CD8-positive, alpha-beta memory T cell (primary cell): ENCODE measurements at places on chromosomes 3 and 15. TPM values are rescaled to one million over a fixed set of nuclear protein-coding genes. Genes with fewer than 3 reads are reported as not detected.

- no peak for DNase-seq
Observed at GRCh38 chr15:87736401-87736800, 520.1 kb downstream of the NTRK3 start.

DNA sequence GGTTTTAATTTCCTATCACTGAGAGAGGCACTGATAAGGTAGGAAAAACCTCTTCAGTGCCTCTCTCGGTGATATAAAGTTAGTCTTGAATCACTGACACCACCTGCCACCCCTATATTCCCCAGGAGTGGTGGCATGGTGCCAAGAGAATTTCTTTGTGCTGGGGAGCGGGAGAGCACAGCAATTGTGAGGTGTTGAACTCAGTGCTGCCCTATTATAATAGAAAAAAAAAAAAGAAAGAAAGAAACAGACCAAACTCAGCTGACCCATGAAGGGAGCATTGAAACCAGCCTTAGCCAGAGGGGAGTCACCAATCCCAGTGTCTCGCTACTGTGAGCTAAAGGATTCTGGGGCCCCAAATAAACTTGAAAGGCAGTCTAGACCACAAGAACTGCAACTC, 201.4 kb upstream of the STT3B start:
- DNase-seq, result no peak

- no peak for DNase-seq
Observed at GRCh38 chr3:160090653-160091052, 102.0 kb downstream of the IL12A start.

NME9 gene
- not detected for total RNA-seq

ULK3 gene
- 60.1 TPM for total RNA-seq

GRCh38 chr15:53165988-53166683, 376.0 kb upstream of the ONECUT1 start:
- no peak for DNase-seq

CFAP20DC gene
- 1.00 TPM for total RNA-seq

SERPINI2 gene
- total RNA-seq, result not detected

GRCh38 chr3:56783644-56784447, 17.9 kb downstream of the ARHGEF3 start:
- DNase-seq, result peak; percentile 85

DNA sequence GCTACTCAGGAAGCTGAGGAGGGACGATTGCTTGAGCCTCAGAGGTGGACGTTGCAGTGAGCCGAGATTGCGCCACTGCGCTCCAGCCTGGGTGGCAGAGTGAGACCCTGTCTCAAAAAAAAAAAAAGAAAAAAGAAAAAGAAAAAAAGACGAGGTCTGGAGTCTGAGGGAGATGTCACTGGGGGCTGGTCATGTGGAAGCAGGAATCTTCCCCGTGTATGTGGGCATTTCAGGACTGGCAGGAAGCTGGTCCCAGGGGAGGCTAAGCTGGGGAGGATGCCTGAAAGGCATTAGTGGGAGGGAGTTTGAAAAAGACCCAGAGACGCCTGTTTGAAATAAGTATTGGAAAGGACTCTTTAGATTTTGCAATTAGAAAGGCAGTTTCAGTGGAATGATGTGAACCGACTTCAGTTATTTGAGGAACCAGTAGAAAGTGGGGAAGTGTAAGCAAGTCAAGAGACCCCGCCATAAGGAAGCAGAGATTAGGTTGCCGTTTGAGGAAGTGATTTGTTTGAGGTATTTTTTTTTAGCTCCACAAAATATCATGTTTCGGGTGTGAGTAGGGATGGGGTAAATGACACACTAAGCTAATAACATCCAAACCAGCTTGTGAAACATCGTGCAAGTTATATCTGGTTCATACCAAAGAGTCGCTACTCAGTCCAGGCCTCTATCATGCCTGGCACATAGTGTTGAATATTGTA, 55.5 kb downstream of the ST6GAL1 start:
- no peak for DNase-seq

- DNase-seq, result no peak
Observed at GRCh38 chr3:187900993-187901755, 155.9 kb upstream of the BCL6 start.

- no peak for DNase-seq
Observed at GRCh38 chr15:29566914-29567313, 255.4 kb downstream of the TJP1 start.

DNA sequence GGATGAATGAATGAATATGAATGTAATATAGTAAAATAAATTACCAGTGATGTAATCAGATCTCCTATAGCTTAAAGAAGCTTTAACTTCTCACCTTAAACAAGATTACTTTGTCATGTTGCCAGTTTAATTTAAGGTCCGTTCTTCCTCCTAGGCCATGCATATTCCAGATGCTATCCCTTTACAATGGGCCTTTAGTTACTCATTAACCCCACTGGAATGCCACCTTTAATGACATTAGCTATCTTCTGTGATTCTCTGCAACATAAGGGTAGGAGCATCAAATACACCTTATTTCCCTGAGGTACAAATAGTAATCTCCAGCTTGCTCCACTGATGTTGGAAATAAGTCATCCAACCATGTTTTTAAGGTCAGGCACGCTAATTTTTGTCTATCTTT, 63.0 kb upstream of the TIMP4 start:
- DNase-seq, result no peak

GRCh38 chr3:85560088-85560785, 601.4 kb downstream of the CADM2 start:
- DNase-seq, result no peak

GASK1A gene
- total RNA-seq, result not detected
